ENCODE measurements at places on chromosomes 6 and 20.

DNA sequence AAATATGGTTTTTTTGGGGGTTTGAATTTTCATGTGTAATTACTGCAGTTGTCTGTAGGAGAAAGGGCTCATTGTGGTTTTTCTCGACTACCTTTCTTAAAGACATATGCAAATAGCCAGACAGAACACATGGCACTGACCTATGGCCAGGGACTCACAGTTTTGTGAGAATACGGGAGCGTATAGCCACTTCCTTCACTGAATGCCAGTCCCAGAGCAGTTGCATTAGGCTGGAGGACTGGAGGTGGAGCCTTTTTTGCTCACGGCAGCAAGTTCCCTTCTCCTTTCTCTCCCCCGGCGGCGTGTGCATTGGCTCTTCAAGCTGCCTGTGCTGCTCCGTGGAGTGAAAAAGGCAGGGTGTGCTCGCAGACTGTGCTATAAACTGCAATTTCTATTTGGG lies 114.9 kb downstream of the AKAP7 start:
- DNase-seq = no peak

DNA sequence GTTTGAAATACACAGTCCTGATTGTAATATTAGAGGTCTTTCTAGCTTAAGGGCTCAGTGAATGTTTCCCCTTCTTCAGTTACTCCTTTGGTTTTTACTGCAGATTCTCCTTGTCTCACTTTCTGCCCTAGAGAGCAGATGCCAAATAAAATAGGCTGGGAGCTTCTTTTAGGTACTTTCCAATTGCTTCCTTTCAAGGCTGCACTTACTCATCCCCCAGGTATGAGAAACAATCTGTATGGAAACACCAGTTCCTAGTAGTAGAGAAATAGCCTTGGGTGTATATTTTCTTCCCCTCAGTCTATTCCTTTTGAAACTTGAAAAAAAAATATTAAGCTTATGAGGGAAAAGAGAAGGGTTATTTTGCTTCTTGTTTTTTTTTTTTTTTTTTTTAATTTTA lies 139.7 kb downstream of the PAK5 start:
- DNase-seq = no peak

- no peak for DNase-seq
These were observed 709.0 kb downstream of the EPM2A start for GRCh38 chr6:145026267-145026679.

- DNase-seq = no peak
These were observed 180.4 kb upstream of the JARID2 start for GRCh38 chr6:15065261-15065989.

DNA sequence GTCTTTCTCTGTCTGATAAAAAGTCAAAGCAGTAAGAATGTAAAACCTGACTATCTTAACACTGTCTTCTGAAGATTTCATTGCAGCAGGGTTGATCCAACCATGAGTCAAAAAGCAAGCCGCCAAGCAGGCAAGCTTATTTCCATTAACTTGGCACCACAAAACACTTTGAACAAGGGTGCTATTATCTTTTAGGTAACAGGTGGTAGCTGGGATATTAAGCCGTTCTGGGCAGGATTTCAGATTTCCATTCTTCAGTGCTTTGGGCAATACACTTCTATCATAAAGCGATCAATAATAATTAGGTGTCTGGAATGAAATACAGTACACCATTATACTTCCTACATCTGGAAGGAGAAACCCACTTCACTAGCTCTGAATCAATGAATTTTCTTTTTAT lies 181.9 kb downstream of the TBC1D7 start:
- no peak for DNase-seq

- no peak for DNase-seq
These were observed 355.2 kb downstream of the ADGRB3 start for GRCh38 chr6:68990317-68990716.

GRCh38 chr6:104183816-104184435 lies 675.8 kb downstream of the HACE1 start:
- no peak for DNase-seq

DNA sequence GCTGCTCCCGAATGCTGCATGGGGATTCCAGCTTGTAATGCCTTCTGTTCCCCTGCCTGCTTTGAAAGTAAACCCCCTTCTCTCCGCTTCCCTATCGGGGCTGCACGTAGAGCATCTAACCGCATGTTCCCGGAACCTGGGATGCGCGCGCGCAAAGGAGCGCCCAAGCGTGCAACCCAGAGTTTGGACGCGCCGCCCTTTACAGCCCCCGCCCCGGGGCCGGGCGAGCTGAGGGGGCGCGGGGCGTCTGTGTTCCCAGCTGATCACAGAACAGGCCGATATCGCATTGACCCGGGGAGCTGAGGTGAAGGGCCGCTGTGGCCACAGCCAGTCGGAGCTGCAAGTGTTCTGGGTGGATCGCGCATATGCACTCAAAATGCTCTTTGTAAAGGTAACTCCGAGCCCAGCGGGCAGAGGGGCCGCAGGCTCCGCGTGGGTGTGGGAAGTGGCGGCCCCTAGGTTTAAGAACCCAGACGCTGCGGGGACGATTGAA lies 1.4 kb downstream of the LAMP5 start:
- DNase-seq = no peak

- DNase-seq = no peak
These were observed 112.3 kb downstream of the PFDN4 start for GRCh38 chr20:54320148-54320607.

DNA sequence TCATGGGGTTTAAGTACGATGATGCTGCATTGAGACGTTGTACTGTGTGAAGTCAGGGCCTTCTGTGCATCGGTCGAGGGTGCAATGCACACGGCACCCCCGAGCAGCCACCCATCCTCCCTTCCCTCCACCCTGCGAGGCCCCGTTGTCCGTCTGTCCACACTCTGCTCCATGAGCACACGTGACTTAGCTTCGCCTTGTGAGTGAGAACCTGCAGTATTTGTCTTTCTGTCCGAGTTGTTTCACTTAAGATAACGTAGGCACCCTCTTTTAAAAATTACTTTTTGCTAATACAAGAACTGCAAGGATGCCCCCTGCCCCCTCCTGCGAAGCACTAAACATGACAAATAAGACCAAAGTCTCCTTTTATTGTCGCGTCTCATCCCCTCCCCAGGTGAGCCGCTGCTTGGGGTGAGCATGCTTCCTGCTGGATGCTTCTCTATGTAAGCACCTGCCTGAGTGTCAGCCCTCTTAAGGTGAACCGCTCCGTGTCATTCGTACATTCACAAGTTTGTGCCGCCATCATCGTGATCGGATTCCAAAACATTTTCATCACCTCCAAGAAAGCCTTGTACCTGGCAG lies 3.6 kb upstream of the RBBP8NL start:
- no peak for DNase-seq

DNA sequence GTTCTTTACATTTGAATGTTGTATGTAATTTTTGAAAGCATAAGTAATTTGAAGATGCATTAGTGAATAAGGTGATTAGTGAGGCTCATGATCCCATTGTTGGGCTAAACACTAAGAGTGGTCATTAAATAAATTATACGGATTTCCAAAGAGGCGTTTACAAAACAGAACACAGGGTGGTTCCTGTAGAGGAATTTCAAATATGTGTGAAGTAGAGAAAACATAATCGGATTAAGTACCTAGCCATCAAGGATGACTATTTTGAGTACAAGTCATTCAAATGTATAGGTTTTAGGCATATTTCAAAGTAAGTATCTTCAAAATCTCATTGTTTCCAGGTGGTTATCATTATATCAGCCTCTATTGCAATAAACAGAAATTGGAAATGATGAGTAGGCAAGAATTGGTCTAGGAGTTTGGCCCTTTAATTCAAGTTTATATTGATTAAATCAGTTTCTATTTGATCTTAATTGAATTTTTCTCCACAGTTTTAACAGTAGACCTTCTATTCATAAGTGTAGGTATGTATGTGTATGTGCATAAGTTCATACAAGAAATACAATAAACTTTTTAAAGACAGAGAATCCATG lies 94.8 kb downstream of the MYLK4 start:
- no peak for DNase-seq

GRCh38 chr6:80550281-80550680 lies 443.8 kb downstream of the BCKDHB start:
- no peak for DNase-seq

DNA sequence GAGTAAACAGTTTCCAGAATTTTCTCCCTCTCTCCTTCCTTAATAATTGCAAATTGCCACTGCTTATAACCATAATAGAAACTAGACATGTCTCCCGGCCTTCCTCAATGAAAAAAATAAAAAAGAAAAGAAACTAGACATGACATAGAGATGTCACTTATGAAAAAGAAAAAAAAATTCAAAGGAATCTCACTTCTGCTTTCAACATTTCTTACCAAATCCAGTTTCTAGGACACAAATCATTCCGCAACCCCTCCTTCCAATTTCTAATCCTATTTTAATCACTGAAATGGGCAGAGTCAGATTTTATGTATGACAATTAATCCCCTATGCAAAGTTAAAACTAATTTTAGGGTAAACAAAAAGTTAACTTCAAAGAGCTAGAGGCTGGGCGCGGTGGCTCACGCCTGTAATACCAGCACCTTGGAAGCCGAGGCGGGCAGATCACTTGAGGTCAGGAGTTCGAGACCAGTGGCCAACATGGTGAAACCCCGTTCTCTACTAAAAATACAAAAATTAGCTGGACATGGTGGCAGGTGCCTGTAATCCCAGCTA lies 40.1 kb upstream of the EEF1A1 start:
- no peak for DNase-seq

DNA sequence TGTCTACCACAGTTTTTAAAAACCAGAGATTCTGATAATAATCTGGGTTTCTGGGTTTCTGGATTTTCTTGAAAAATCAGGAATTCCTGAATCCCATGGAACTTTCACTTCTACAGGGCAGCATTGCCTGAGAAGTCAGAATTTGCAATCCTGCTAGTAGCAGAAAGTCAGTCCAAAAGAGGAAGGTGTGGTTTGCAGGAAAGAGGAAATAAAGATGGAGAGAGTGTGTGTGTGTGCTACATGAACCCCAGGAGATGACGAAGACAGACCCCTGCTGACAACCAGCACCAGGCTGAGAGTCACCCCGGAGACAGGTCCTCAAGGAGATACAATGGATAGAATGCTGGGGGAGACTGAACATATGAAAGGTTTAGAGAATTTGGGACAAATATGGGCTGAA lies 44.9 kb downstream of the PRND start:
- DNase-seq = no peak

DNA sequence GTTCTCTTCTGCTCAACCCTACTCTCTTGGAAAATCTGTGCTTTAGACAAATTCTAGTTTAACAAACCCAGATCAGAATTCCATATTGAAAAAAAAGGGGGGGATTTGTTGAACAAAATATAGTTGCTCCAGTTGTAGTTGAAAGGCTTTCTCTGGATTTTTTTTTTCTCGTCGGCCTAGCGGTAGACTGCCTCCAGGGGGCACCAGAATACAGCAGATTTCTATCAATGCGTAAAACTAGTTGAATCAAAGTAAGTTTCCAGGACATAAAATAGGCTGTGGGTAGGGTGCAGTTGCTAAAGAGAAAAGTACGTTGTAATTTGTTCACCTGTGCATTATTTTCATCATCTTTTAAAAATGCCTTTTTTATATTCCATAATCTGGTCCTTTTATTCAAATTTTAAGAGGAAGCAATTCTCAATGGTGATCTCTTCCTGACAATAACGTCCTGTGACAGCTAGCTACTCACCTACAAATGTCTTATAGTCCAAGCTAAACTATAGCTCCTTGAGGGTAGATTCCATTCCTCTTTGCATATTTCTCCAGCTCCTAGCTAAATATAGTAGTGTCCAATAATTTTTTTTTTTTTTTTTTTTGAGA lies 105.4 kb downstream of the PERP start:
- peak; percentile 44 for DNase-seq

GRCh38 chr6:73200735-73201134 lies 24.6 kb downstream of the KHDC1L start:
- DNase-seq = no peak

DNA sequence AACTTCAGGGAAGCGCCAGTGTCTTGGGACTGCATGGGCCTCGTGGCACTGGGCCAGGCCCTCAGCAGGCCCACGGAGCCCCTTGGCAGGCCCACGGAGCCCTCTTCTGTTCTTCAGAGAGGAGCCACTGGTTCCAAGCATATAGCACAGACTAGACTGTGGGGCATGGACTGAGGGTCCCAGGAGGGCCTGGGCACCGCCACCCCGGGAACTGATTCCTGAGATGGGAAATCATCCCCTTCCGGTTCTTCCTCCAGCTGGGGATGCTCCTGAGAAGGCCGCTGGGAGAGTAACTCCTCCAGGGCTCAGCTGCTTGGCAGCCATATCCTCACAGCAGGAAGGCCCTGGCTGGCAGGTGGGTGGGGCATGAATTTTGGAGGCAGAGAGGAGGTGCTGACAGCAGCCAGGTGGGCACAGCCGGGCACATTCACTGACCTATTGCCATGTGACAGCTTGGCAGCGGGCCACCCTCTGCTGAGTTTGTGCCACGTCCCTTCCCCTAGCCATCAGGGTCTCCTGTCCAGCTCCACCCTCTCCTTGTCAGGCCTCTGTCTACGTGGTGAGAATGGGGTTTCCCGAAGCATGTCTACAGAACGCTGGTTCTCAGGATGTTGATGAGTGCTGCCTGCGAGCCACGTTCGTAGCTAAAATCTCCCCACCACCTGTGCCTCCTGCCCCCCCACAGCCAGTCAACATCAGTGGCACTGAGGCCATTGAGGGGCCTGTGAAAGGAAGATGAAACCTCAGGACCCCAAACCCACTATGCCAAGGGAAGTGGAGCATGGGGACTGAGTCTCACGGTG lies 152.1 kb downstream of the TAF4 start:
- DNase-seq = no peak

DNA sequence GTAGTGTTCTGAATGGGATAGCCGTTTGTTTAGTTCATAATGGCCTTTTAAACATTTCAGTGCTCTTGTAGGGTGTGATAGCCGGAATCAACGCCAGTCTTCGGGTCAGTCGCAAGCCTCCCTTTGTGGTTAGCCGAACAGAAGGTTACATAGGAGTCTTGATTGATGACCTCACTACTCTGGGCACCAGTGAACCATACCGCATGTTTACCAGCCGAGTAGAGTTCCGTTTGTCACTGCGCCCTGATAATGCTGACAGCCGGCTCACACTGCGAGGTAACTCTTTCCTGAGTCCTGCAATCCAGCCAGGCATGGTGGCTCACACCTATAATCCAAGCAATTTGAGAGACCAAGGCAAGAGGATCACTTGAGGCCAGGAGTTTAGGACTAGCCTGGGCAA lies 20.4 kb downstream of the MTO1 start:
- DNase-seq = no peak

DNA sequence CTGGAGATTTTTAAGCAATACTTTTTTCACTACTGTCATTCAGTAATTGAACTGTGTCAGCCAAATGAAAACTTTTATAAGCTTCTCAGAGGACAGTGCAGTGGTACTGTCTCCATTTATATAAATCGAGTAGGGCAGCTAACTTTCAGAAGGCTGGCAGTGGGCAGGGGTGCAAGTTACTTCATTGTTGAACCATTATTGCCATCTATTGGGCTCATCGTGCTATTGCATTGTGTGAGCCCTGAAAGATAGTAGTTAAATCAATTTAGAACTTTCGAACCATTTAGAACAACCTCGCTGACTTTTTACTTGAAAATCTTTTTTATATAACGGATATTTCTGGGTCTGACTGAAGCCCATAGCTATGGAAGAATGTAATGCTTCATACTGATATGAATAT lies 347.8 kb upstream of the PLCB4 start:
- no peak for DNase-seq
